ENCODE measurements at places on chromosomes 3 and 15.

DNA sequence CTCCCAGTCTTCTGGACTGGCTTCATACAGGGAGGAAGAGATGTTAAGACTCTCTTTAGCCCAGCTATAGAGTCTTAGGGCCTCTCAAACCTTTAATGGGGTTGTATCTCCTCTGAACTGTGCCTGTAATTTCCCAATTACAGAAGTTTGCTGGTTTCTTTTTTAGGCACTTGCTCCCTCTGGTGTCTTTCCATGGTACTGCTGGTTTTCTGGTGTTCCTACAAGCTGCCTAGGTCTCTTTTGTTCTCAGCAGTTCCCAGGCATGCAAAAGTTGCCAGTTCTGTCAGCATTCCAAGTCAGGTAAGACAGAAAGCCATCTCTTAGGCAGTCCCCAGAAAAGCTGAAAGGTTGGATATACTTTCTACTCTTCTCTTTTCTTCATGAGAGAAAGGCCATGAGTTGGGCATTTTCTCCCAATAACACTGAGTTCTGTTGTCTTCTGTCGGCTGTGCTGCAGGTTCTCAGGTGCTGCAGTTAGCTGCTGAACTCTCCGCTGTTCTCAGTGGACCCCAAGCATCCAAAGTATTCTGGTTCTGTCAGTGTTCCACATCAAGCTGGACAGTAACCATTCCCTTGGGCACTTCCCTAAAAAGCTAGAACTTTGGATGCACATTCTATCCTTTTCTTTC lies 54.4 kb upstream of the EHHADH start:
- DNase-seq = no peak

DNA sequence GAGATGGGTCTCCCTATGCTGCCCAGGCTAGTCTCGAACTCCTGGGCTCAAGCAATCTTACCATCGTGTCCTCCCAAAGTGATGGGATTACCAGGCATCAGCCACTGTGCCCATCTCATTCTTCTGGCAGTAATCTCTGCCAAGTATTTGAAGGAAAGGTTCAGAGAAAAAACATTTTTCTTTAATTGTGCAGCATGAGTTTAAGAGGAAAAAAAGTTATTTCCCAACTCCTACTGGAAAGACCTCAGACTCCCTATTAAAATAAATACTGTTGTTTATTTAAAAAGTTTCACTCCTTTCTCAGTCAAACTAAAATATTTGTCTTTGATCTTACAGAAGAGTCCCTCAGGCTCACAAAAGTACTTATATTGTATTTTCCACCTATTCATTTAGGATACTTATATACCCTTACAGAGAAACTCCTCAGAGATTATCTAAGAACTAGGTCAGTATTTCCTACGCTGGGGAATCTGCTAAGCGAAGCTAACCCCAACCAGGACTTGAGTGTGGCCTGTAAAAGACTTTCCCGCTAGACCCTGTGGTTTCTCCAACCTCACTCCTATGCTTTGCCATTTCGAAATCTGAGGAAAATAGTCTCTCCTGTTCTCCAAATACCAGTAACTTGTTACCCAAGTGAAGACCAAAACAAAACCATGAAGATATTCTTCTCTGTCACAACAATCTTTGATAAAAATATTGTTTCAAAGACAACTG lies 28.7 kb downstream of the WWTR1 start:
- DNase-seq = no peak

DNA sequence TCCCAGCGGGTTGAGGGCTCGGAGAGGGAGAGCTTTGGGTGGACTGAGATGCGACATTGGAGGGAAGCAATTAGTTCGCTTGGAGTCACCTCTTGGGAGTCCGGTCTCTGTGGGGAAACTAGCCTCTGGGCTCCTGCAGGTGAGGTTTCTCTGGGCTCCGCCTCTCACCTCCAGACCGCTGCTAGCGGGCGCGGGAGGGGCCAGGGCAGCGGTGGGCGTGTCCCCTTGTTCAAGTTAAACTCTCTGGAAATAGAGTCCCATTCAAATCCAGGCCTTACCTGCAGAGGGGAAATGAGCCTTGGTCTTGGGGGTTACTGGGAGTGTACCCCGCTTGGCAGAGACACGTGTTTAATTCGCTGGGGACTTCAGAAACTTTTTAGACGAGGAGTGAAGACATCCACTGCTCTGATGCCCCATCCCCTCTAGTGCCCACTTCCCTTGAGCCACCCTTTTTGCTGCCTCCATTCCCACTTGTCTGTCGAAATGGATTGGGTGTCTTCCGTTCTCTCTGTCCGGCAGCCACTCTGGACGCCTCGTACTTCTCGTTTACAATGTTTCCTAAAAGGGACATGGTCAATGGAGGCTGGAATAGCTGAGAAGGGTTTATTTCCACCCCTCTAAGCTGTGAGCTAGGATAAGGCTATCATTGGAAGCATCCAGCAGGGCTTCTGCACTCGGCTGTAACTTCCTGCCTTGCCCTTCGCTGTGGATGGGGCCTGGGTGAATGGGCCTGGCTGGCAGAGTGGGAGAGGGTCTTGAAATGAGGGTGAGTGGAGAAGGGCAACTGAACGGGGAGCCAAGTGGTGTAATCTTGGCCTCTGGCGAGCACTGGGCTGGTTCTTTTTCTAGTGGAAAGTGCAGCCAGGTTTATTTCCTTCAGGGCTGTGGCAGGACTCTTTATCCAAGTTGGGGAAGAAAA lies 1.1 kb downstream of the MITF start:
- peak; percentile 23 for DNase-seq

GRCh38 chr3:124117486-124117885 lies 125.6 kb upstream of the ROPN1 start:
- DNase-seq = no peak

DNA sequence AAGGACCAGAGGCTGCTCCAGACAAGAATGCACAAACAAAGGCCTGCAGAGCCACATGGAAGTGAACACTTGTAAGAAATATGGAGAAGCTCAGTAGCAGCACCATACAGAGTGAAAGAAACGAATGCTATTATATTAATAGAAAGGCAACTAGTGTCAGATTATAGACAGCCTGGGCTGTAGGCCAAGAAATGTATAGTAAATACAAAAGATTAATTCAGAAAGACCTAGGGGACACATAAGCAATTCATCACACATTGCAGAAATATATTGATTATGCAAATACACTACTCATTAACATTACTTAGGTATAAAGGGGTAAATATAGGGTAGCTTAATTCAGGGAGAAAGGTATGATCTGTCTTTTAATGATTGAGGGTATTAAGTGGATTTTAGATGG lies 69.5 kb upstream of the GUCA1C start:
- no peak for DNase-seq

DNA sequence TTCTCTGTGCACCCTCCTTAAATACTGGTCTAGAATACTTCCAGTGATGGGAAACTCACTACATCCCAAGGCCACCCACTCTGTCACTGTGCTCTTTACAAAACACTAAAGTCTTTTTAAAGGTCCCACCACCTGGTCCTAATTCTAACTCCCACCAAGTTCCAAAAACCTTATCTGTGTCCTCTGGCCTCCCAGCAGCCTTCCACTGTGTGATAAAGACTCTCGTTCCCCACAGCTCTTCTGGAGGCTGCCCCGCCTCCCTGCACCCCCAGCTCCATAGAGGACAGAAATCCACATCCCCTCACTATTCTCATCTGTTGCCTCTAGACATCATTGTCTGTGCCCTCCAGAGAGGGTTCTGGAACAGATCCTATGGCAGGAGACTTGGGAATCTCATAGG lies 276.4 kb downstream of the FAM43A start:
- no peak for DNase-seq

- DNase-seq = no peak
Measured at GRCh38 chr15:57384816-57385215, 8.5 kb downstream of the CGNL1 start.

DNA sequence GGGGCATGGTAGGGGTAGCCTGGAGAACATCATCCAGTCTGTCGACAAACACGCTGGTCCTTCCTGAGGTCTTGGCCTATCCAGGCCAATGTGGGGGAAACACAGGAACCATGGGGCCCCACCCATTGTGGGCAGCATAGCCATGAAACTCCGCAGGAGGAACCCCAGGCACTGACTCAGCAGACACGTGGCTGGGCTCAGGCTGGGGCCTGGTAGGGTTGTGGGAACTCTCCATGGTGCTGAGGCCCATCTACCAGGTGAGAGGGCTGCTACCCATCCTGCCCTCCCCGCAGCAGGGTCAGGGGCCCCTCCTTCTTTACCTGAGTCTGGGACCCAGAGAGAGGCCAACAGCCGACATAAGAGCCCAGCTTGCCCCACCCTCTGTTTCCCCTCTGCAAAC lies 22.6 kb upstream of the CACNA2D2 start:
- no peak for DNase-seq

Data from NCI-H510A (cell line).